Right atrium auricular region (tissue), 2 donors: ENCODE measurements at places on chromosomes 5 and 9. TPM values are rescaled to one million over a fixed set of nuclear protein-coding genes. Genes with fewer than 3 reads are reported as not detected.

GRCh38 chr5:60366489-60366888 is 333.5 kb downstream of the DEPDC1B start:
- DNase-seq = no peak

DNA sequence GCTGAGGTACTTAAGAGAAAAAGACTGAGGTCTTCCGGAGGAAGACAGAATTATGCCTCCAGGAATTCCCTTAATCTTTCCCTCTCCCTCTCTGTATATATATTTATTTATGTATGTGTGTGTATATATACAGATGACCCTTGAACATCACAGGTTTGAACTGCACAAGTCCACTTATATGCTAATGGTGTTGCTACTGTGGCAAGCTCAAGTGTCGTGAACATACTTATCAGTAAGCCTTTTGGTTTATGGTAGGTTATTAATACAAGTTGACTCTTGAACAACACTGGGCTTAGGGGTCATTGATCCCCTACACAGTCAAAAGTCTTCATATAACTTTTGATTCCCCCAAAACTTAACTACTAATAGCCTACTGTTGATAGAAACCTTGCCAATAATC is 106.8 kb downstream of the NUDT12 start:
- no peak for DNase-seq

The FOXD4L6 gene
- total RNA-seq = not detected

- DNase-seq = no peak
Observed at GRCh38 chr5:37803487-37803886, 36.4 kb downstream of the GDNF start.

The PCDHB12 gene
- 2.3 TPM for total RNA-seq

- no peak for DNase-seq
Observed at GRCh38 chr5:150034662-150035061, 34.1 kb downstream of the HMGXB3 start.

DNA sequence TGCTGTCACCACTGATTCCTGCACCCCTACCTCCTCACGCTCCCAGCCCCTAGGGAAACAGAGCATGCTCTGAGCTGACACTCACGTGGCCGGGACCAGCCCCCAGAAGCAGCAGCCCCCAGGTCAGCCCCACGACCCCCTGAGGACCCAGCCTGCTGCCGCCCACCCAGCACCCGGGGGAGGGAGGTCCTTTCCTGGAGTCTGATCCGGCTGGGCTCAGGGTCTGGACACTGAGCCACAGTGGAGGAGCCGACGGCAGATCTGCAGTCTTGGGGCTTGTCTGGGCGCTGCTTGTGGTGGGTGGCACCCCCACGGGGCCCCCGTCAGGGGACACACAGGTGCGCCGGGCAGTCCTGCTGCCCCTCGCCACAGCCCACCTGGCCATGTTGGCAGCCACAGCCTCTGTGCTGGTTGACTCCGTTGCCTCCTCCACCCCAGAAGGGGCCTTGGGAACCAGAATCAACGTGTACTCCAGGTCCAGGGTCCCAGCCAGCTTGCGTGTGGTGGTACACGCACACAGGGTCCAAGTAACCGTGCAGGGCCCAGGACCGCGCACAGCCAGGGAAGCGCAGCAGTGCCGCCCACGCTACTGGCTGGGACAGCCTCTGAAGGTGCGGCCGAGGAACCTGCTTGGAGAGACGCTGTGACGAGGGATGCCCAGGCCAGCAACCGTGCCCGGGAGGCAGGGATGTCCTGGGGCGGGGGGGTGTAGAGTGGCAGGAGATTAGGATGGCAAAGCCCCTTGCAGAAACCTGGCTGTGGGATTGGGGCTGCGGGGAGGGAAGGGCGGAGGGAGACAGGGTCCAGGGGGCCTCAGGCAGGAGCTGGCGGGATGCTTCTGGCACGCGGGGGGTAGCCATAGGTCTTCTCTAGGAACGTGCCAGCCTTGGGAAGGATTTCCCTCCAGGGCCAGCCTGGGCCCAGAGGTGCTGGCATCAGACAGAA is 3.5 kb downstream of the DNLZ start:
- DNase-seq = no peak

DNA sequence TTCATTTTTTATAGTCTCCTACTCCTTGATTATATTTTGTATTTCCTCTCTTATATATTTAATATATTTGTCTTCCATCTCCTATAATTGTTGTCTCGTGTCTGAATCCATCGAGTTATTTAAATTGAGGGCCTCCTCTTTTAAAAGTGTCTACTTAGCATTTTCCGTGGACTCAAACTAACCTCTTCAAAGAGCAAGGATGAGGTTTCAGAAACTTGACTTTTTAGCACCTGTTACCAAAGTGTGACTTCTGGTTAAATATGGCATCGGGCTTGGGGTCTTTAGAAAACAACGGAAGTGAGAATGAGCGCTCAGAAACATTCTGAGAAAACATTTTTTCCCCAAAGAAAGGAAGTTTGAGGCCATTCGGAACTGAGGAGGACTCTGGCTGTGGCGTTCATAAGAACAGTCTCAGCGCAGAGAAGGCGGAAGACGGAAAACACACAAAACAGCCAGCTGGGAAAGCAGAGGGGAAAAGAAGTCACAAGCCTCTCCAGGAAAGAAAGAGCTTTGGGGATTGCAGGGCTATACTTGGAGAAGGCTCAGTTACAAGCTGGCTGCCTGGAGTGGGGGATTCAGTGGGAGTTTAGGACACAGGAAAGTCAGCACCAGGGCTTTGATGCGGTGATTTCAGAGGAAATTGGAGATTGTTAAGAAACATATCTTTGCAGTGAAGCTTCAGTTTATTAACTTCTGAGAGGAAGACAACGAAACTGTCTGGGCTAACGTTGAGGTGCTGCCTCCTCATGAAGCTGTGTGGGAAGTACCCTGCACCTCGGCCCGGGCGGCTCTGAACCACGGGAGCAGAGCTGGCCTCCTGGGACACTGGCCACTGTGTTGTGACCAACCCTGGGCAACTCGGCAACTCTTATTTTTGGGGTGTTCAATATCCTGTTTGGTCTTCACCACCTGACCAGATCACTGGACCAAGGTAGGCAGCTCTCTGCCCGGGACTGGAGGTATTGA is 25.1 kb upstream of the IRX2 start:
- no peak for DNase-seq

The APBA1 gene
- total RNA-seq = 12.1 TPM
